ENCODE measurements at places on chromosomes 5 and 9. TPM values are rescaled to one million over a fixed set of nuclear protein-coding genes. Genes with fewer than 3 reads are reported as not detected.

DNA sequence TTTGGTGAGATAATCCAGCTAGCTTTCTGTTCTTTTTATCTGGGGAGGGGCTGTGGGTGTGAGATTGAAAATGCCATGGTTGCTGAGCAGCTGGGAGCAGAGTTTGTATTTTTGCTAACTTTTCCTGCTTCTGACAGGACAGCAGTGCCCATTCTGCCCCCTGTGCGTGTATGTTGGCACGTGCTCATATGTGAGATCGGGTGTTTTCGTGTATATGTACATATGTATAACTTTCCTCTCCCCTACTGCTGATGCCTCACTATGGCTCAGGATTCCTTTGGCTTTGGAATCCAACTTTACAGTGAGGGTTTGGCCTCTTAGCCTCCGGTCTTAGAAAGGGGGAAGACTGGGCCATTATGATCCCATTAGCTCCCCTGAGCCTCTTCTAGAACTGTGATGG lies 38.3 kb downstream of the RGS3 start:
- DNase-seq = no peak

- no peak for DNase-seq
Observed at GRCh38 chr5:69007163-69007562, 86.7 kb upstream of the SLC30A5 start.

DNA sequence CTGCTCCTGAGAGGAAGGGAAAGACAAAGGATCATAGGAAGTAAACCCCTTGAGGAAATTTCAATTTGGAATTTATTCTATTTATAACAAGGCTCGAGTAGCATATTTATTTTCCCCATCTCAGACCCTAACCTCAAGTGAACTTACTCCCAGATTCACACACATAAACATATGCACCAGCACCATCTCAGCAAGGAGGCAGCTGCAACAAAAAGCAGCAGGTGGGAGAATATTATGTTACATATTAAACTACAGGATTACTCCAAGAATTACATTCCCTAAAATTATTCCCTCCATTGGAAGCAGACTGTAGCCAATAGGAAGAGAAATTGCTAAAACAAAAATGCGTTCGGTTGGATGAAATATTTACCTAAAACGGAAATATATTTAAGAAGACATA lies 108.4 kb upstream of the PRSS3 start:
- DNase-seq = no peak

DNA sequence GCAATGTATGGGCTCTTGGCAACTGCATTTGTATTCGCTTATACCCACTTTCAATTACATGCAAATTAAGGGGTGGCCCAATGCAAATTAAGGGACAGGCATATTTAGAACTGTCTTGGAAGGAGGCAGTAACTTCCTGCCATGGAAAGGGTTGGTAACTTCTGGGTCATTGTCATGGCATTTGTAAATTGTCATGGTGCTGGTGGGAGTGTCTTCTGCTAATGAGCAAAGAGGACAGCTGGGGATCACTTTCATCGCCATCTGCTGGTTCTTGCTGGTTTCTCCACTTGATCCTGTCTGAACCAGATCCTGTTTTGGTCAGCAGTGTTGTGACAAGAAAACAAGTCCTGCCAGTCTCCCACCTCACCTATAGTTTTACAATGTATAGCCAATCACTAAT lies 23.3 kb upstream of the UGT3A2 start:
- no peak for DNase-seq

DNA sequence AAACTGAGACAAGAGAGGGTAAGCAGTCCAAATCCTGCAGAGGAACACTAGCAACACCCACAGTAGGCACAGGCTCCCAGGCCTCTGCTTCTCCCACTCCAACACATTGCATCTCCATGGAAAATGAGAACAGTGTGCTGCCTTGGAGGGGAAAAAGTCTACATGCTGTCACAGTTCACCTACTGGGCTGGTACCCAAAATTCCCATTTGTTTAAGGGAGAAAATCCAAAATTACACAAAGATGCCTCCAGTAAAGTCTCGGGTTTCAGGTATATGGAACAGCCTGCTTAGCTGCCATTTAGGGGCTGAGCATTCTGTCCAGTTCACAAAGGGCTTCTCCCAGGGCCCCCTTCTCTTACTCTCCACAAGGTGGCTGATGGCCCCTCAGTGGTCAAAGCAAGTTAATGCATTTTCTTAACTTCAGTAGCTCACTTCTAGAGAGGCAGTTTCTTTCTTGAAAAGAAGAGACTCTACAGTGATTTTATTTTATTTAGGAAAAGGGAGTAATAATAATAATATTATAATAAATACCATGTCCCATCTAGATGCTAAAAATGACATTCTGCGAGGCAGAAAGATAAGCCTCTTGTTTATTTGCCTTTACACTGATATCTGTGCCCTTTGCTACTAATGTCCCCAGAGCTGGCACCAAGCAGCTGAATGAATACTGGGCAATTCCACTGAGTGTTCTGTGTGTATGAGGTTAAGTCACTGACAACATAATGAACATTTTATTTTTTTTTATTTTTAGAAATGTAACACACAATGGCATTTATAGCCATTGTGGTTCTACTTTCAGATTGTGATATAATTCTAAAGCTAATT lies 89.4 kb downstream of the RGS7BP start:
- DNase-seq = no peak

- DNase-seq = no peak
Observed at GRCh38 chr9:121328476-121328875, 41.6 kb downstream of the STOM start.

GRCh38 chr5:111537141-111538024 lies 25.0 kb upstream of the STARD4 start:
- no peak for DNase-seq

DNA sequence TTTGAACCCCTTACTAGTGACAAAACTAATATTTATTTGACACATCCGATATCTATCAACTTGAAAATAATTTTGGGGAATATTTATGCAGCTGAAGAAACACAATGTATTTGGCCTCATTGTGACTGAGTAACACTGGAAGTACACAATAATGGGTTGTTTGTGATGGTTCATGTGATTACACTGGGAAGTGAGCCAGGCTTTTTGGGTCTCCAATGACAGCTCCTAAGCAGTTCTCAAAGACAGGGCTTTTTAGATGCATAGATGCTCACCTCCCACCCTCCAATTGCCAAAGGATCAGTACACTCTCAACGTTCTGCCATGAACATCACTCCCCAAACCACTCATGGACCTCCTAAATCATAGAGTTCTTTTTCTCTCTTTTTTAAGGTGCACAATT lies 170.0 kb downstream of the SLC24A2 start:
- DNase-seq = no peak

DNA sequence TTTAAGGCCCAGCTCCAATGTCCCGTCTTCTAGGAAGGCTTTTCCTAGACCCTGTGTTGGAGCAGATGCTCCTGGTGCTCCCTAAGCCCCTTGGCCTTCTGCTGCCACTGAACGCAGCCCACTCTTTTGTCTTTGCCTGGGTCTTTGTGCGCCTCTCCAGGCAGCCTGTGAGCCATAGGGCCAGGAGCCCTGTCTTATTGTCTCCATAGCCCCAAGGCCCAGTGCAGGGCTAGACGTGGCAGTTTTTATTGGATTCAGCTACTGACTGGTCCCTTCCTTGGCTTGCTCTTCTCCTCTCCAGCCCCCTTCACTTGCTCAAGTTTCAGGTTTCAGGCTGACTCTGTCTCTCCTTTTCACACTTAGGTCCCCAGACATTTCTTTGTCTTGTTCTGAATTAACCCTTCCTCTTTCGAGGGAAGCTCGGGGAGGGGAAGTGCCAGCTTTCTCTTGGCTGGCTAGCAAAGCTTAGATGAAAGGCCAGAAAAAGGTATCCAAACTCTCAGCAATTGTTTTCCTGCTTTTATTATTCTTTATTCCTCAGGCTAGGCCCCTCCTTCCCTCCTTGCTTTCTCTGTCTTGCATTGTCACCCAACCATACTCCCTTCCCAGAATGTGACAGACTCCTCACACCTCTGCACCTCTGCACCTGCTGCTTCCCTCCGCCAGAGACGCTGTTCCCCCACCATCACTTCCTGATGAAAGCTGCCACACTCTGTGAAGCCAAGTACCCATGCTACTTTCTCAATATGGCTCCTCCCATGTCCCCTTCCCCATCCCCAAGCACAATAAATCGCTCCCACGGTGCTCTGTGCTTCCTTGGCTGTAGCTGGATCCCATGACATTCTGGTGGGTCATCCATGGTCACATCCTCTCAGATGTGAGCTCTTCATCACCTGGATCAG lies 101.6 kb upstream of the CPEB4 start:
- no peak for DNase-seq

GRCh38 chr9:116792271-116792670 lies 105.2 kb downstream of the TRIM32 start:
- DNase-seq = no peak

GRCh38 chr9:35835216-35835632 lies 6.2 kb downstream of the TMEM8B start:
- DNase-seq = no peak

DNA sequence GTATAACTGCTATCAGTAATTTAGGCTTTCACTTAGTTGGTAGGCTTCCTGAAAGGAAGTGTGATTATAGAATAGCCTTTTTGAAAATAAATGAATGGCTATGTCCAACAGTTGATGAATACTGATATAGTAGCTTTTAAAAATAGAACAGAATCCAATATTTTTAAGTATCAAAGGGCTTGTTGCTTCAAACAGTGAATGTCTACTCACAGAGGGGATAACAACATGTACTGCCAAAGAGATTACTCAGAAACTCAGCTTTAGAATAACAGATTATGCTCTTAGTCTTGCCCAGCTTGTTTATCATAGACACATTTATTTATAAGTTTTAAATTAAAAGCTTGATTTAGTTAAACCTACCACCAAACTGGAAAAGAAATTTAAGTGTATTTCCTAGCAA lies 132.6 kb downstream of the XRCC4 start:
- DNase-seq = no peak

EMB gene
- 19.8 TPM for total RNA-seq

PCDHGB1 gene
- 1.5 TPM for total RNA-seq

IFNK gene
- not detected for total RNA-seq

UGT3A2 gene
- total RNA-seq = 0.86 TPM

PLPP7 gene
- 0.20 TPM for total RNA-seq

SAP30L gene
- 24.6 TPM for total RNA-seq

PDE6A gene
- total RNA-seq = 0.17 TPM

ADAMTS12 gene
- 143 TPM for total RNA-seq
